ENCODE measurements at places on chromosomes 5 and 9.

DNA sequence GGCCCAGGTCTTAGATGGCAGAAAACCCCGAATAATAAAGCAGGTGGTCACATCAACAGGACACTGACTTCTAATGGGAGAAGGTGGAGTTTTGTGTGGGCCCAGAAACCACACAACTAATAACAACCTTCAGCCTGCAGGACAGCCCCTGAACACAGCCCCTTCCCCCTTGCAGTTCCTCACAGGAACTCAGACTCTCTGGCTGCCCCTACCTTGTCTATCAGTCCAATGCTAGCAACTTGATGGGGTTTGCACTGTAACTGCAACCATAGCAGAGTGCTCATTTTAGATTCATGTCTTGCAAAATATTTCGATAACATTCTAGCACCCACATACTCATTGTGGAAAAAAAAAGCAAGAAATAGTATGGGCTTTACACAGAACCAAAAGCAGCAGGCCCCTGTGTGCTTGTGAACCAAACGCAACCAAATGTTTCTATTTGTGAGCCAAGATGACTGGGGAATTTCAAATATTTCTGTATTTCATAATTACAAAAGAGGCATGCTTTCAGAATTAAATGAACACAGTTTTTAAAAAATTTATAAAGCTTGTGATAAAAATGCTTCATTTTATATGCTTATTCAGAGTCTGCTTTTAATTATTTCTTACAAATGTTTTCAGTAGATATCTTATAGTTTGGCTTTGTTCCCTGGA is 62.7 kb upstream of the PDE4D start:
- DNase-seq: no peak

DNA sequence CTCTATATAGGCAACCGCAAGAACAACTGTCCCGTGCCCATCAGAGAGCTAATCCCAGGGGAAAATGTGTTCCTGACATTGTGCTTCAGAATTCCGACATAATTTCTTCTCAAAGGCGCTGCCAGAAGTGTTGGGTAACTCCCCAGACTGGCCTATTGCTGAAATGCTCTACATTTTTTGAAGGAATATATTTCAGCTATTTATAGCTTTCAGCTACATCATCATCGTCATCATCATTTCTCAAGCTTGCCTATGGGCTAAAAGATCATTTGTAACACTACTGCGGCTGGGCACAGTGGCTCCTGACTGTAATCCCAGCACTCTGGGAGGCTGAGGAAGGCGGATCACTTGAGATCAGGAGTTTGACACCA is 49.7 kb downstream of the MYO10 start:
- no peak for DNase-seq

DNA sequence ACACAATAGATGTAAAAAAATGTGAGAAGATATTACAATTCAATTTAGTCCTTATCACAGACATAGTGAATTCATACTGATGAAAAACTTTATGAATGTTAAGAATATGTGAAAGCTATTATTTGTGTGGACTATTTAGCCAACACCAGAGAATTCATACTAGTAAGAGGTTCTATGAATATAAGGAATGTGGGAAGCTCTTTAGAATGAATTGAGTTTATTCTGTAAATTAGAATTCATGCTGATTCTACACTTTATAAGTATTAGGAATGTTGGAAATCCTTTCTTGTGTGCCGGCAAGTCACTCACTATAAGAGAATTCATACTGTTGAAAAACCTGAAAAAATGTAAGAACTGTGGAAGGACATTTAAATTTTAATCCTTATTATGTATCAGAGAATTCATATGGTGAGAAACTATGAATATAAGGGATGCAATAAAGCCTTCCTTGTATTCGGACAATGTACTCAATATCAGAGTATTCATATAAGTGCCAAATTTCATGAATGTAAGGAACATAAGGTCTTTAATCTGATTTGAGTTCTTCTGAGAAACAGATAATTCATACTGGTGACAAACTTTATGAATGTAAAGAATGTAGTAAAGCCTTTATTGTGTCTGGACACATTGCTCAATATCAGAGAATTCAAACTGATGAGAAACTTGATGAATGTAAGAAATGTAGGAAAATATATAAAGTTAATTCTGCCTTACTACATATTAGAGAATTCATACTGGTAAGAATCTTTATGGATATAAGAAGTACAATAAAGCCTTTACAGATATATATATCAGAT is 21.6 kb upstream of the PCDHA1 start:
- no peak for DNase-seq

DNA sequence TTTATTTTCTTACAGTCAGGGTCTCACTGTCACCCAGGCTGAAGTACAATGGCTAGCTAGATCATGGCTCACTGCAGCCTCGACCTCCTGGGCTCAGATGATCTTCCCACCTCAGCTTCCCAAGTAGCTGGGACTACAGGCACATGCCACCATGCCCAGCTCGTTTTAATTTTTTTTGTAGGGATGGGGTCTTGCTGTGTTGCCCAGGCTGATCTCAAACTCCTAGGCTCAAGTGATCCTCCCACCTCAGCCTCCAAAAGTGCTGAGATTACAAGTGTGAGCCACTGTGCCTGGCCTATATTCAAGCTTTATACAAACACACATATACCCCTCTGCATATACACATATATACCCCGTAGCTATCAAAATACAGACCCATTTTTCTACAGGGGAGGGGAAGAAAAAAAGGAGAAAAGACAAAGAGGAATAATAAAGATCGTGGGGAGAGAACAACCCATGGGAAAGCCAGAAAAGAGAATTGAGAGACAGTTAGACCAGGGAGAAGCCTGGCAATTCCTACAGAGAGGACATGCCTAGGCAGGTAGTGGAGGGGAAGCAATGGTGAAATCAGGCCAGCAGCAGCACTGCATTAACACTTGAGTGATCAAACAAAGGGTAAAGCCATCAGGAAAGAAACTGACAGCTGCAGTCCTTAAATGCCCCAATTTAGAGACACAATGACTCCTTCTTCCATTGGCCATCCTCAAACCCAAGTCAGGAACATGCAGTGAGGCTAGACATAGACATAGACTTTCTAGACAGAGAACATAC is 102.7 kb downstream of the EFNA5 start:
- no peak for DNase-seq

DNA sequence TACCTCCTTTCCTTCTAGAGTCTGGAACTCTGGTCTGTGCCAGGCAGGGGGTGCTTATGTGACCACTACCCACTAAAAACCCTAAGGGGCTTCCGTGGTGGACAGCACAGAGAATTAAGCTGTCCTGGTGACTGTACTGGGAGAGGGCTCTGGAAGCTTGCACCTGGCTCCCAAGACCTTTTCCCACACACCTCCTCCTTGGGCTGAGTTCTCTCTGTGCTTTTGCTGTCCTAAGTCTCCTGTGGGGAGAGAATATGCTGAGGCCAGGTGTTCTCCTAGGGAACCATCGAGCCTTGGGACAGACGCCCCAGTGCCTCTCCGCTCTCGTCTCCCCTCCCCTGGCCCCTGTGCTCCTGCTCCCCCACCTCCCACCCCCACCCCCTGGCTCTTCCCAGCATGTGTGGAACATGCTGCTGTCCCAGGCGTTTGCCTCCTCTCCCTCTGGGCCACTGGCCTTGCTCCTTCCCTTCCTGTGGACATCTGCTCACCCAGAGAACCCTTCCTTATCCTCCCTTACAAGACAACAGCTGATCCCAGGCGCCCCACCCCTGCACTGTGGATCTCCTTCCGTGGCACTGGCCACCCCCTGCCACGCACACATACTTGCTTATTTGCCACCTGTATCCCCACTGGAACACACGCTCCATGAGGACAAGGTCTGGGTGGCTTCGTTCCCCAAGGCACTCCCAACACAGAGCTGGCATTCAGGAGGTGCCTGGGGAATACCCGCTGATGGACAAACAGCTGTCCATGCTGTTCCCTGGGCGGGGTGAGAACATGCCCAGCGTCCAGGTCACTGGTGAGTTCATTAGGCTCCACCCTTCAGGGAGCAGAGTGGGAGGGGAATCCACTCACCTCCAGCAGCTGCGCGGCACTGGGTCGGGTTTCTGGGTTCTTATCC is 83.0 kb downstream of the STK10 start:
- no peak for DNase-seq

DNA sequence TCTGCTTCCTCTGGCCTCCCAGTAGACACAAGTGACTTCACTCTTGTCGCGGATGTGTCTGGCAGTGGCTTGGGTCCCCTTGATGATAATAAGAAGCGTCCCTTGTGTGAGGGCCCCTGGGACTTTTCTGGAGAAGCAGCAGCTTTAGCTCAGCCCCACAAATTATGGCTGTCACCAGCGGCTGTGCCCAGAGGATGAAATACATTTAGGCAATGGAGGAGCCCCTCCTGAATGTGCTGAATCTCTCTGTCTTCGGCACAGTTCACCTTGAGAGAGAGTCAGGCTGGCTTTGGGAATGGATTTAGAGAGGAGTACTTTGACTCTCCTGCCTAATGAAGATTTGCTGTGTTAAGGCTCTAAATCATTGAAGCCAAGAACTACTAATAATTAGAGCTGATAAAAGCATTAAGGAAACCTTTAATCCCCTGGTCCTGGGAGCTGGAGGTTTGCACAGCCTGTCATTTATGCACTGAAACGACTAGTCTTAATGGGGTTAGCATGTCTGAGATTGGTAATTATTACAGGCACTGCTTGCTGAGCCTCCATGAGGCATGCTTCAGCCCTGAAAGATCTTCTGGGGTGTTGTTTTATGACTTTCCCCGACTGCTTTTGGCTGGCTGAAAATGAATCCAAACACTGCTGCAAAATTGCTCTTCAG is 127.0 kb downstream of the TENT4A start:
- no peak for DNase-seq

DNA sequence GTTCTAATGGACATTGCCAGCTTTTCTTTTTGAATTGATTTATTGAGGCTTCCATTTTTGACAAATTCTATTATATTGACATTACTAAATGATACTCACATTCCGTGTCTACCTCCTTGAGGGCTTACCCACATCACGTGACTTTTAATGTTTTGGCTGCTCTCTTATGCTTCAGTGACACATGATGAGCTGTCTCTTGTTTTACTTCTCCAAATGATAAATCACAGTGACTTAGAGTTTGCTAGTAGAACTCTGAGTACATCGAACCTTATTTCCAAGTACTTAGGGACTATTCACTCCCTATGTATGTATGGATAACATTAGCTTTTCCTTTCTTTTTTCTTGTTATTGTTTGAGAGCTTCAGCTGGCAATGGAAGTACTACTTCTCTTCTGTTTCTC is 169.8 kb upstream of the KCNN2 start:
- no peak for DNase-seq

DNA sequence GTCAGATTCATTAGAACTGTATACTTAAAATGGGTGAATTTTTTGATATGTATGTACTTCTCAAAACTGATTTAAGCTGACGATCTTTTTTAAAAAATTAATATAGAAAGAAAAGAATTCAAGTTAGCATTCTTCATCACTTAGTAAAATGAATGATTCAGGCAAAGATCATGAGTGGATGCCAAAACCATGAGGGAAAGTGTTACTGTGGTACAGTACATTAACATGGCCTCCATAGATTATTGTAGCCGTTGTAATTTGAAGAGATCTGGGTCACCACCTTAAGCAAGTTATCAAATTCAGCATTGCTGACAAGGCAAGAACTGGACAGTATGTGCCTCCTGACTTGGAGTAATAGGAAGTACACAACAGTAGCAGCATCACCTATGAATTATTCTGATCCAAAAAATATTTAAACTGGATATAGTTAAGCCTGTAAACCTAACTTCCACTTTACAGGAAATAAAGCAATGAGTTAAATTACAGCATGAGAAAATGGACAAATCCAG is 29.7 kb downstream of the C9orf85 start:
- DNase-seq: no peak

DNA sequence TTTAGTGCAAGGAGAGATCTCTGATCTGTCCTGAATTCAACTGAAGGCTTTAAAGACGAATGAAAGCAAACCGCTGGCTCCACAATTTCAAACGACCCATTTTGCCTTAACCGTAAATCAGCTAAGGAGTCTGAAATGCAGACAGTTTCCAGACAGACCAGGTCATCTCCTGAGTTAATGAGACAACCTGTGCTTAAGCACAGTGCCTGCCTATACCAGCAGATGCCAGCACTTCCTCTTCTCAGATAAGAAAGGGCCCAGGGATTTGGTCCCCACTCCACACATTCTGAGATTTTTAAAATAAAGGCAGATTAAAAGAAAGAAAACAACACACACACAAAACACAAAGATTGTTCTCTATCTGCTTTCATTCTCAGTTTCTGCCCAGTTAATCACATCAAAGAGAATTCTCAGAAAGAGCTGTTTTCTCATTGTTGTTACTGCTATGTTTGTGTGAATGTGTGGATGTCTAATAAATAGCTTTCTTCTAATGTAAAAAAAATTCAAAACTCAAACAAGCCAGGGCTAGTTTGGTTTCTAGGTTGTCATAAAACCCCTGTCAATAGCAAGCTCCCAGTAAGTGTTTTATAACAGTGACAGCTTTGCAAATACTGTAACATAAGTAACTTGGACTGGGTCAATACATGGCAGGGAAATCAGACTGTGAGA is 157.7 kb upstream of the SLC24A2 start:
- no peak for DNase-seq

DNA sequence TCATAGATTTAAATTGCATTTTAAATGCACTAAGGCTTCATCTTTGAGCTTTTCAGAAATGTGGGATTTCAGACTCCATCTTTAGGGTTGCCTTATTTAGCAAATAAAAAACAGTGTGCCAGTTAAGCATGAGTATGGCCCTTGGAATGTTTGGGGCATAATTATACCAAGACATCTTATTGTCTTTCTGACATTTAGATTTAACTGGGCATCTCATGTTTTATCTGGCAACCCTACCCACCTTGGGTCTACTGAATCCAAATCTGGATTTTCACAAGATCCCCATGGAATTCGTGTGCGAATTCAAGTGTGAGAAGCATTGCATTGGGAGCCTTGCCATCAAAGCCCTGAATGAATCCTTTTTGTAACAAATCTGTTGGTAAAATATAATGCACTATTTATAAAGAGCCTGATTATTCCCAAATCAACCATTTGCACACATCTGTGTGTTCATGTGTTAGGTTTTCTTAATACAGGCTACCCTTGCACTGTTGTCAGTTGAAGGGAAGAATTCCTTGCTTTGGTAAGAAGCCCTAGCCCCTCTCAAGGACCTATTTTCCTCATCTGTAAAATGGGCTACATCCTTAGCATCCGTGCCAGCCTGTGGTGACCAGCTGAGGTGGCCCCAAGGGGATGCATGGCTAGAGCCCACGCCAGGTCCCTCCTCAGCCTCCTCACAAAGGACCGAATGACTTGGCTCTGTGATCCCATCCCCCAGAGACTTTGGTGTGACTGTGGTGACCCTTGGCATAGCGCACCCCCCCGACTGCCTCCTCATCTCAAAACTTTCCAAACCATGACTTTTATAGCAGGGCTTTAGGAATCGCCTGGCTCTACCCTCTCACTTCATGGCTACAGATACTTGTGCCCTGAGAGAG is 8.1 kb downstream of the GSN start:
- no peak for DNase-seq

DNA sequence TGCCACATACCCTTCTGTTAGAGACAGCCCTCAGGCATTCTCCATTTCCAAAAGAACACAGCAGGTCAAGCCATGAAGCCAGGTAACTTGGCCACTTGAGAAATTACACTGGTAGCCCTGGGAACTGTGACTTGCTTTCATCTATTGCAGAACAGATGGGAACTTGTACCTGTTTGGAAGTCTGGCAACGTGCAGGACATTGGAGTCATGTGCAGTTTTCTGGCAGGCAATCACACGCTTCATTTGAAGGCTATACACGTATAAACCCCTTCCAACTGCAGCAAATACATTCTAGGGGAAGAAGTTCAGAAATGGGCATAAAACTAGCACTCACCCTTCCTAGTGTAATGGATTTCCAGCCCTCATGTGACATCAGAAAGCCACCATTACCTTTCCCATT is 54.0 kb downstream of the WDR41 start:
- DNase-seq: no peak
